Fibroblast of skin of right biceps (primary cell): ENCODE measurements at places on chromosomes 2 and 18.

- no peak for DNase-seq
Measured at GRCh38 chr2:9024575-9024974, 21.1 kb upstream of the MBOAT2 start.

DNA sequence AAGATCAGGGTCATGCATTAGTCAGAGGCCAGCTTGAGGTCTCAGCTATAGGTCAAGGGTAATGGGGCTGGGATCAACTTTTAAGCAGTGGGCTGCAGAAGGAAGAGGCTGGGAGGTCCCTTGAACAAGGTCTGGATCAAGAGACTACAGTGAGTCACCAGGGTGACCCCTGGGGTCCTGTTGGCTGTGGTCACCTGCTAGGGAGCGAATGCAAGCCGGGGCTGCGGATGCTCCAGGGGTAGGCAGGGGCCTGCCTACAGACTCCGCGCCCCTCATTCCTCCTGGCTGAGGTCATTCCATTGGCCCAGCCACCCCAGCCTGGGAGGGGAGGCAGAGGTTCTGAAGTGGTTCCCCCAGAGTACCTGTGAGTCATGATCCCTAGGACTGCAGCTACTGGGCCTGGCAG is 110.4 kb downstream of the CYP26B1 start:
- DNase-seq = no peak

GRCh38 chr18:62321201-62321600 is 3.9 kb upstream of the TNFRSF11A start:
- DNase-seq = no peak

DNA sequence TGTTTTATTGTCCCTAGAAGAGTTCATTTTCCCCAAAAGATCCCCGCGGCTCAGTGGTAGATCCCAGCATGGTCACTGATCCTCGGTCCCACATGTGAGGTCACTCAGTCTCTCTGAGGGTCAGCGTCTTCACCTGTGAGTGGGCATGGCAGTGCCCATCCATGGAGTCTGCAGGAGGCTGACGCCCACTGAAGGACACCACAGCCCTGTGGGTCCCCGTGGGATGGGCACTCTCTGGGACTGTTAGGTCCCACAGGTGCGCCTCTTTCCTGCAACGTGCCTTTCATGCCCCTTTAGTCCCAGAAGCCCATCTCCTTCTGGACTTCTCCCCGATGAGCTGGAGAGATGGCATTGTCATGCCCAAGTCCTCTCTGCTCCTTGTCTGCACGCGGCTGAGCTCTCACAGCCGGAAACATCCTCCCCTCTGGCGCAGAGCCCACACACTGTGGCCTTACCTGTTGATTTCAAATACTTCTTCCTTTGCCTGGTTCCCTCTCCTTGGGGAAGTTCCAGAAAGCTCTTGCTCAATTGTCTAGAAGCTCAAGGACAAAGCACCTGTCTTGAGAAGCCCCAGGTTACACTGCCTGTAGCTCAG is 75.9 kb downstream of the PTGR3 start:
- no peak for DNase-seq

DNA sequence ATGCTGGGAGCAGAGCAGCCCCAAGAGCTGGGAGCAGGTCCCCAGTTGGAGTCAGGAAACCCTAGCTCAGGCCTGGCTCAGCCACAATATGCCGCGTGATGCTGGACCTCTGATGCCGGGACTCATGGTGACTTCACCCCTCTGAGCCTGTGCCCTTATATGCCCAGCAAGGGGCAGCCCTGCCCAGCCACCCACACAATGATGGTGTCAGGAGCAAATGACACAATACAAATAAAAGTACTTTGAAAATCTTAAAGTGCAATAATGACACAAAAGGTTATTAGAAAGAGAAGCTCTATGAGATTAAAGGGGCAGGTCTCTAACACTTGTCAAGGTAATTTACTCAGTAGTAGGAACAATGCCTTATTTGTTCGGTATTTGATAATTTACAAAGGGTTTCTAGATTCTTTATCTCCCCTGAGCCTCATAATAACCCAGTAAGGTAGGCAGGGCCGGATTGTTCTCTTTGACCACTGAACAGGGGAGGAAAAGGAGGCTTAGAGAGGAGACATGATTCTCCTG is 18.3 kb upstream of the KIF3C start:
- no peak for DNase-seq

DNA sequence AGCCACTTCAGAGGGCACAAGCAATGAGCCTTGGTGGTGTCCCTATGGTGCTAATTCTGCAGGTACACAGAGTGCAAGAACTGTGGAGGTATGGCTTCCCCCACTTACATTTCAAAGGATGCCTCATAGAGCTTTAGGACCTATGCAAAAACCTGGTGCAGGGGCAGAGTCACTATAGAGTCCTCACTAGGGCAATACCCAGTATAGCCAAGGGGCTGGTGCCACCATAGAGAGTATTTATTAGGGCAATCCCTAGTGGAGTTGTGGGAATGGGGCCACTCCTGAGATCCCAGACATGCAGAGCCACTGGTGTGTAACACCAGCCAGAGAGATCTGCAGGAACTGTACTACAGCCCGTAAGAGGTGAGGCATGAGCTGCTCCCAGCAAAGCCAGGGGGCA is 312.2 kb downstream of the SLC4A3 start:
- no peak for DNase-seq

- no peak for DNase-seq
Measured at GRCh38 chr2:174217869-174218268, 30.5 kb downstream of the OLA1 start.

- no peak for DNase-seq
Measured at GRCh38 chr18:13270279-13270855, 51.8 kb downstream of the LDLRAD4 start.

DNA sequence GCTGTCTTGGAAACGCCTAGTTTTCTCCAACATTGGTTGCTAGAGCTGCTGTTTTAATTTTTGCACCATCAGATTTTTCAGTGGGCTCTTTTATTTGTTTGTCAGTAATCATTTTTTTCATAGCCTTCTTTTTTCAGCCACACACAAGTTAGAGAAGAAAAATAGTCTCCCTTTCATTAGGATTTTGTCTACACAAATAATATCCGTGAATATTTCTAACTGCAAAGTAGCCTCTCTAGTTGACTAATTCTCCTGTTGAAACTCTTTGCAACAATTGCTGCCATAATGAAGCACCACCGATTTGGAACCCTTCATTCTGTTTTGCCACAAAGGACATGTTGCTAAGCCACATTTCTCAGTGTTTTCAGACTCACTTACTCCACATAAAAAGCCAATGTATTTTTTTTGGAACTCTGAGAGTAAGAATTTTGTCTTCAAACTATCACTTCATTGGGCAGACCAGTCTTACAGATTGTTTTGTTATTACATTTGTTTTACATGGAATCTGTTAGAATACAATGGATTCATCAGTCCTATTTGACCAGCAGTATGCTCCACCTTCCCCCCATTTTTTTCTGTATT is 9.6 kb downstream of the KCNJ3 start:
- no peak for DNase-seq

DNA sequence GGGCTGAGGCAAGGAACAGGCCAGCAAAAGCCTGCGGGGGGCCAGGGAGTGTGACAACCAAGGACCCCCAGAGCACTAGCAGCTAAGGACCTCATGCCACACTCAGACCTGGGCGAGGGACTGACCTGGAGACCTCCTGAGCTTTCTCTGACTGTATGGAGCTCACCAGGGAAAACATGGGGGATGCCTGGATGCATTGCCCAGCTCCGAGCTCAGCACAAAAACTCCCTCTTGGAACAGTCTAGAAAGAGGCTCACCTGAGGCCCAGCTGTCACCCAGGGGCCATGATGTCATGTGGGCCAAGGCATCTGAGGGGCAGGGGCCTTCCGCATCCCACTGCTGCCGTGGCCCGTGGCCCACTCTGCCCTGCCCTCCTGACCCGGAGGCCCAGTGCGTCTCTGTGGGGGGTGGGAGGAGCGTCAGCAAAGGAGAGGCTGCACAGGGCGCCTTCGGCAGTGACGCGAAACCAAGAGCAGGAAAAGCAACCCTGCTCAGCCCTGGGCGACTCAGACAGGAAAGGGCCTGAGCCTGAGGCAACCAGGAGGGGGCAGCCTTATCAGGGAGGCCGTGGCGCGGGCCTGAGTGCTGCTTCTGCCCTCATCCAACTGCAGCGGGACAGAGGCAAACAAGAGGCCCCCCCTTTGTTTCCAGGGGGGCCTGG is 57.3 kb upstream of the ALPP start:
- no peak for DNase-seq

GRCh38 chr2:108587621-108588020 is 53.4 kb downstream of the LIMS1 start:
- peak; percentile 71 for DNase-seq
